ENCODE measurements at places on chromosomes 3 and 15.

GRCh38 chr3:11206316-11206715, 52.0 kb downstream of the HRH1 start:
- no peak for DNase-seq

GRCh38 chr15:81723113-81723651, 322.6 kb downstream of the MEX3B start:
- DNase-seq: no peak

- DNase-seq: no peak
Observed at GRCh38 chr15:89628301-89628700, 27.0 kb downstream of the KIF7 start.

GRCh38 chr15:78035861-78036476, 41.5 kb downstream of the TBC1D2B start:
- no peak for DNase-seq

DNA sequence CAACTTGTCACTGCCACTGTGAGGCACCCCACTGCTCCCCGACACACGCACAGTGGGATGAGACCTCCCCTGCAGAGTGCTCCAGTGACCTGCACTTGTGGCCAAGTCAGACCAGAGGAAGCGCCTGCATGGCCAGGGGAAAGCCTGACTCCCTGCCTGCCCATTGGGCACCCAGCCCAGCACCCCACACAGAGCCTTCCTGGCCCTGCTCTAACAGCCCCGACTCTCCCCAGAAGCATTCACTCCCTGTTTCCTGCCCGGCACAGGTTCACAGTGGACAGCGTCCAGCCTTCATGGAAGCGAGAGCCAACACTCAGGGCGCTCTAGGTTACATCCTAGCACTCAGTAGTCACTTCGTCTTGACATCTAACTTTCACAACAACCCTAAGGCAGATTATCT, 27.8 kb downstream of the RBPMS2 start:
- DNase-seq: no peak

DNA sequence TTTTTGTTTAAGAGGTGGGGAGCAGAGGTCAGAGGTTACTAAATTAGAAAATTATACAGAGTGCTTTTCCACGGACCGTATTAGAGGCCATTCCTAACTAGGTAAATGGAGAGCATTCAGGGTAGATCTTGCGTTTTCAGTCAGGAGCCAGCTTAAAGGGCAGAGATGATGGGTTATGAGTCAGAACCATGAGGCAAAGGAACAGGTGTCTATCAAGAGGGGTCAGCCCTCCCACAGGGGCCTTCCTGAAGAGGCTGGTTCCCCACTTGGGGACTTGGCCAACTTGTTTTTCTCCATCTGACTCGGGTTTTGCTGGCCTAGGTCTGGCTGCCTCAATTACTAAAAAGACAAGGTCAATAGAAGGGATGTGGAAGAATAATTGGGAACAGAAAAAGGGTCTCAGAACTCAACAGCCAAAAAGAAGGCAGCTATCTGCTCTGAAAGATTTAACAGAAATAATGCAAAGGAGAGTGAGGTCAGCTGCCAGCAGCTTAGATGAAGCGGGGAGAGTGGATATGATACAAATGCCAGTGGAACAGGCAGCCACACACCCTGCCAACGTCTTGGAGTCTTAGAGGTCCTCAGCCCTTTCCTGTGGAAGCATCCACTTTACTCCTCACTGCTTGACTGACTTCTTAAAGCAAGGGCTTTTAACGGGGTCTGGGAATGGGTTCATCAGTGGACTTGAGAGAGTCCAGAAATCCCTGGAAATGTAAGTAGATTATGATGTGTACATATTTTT, 17.6 kb downstream of the MTMR14 start:
- DNase-seq: no peak

Measured in SK-N-MC (cell line).